ENCODE measurements at places on chromosomes 1 and 21. TPM values are rescaled to one million over a fixed set of nuclear protein-coding genes. Genes with fewer than 3 reads are reported as not detected.

Gene ADORA3
- 3.1 TPM for total RNA-seq

Gene LEMD1
- total RNA-seq, result not detected

DNA sequence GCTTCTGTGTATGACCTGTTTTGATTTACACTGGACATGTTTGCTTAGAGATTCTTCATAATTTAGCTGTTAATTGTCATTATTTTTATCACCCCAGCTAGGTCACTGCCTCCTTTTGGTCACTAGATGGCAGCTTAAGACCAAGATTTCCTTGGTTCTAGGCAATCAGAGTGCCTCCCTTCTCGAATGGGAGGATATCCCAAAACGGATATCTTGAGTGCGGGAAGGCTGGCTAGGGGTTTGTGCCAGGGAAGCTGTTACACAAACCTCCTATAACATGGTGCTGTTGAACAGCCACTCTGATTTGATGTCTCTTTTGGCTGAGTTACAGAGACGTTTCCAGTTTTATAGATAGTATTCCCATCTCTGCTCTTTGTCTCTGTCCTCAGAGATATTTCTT lies 283.5 kb downstream of the S1PR1 start:
- no peak for DNase-seq

DNA sequence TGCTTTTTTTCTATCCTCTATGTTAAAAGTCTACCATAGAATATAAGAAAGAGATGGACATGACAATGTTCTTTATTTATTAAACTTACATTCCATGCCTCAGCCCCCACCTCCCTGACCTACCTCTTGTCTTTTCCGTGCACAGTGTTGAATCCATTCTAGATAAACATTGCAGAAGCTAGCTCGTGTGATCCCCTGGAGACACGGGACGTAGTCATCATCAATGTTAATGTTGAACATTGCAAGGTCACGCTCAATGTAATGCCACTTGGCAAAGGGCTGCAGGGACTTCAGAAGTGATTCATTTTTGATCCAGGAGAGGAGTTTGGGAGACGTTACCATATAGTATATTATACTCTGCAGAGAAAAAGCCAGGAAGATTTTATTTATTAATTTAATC lies 66.4 kb downstream of the NTPCR start:
- DNase-seq, result no peak

GRCh38 chr1:100879422-100879821 lies 15.2 kb downstream of the EXTL2 start:
- no peak for DNase-seq

Data from left ventricle myocardium inferior (tissue), 1 donor.